ENCODE measurements at places on chromosomes 11 and 22.

- no peak for DNase-seq
Measured at GRCh38 chr11:84720706-84721402, 906.3 kb downstream of the DLG2 start.

DNA sequence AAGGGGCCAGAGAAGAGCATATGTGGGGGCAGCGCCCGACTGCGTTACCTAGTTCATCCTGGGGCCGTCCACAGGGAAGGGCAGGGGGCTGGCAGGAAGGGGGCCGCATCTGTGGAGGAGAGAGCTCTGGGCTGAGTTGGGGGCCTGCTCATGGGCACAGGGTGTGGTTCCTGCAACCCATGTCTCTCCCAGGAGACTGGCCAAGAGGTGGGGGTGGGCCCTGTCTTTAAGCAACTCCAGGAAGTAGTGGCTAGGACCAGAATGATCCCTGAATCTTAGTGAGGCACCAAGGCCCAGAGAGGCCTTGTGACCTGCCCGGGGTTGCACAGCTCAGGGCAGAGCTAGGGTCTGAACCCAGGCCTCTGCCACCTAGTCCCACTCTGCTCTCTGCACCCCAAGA, 21.9 kb downstream of the CSNK1E start:
- no peak for DNase-seq

- no peak for DNase-seq
Measured at GRCh38 chr11:70544774-70545609, 146.7 kb downstream of the CTTN start.

DNA sequence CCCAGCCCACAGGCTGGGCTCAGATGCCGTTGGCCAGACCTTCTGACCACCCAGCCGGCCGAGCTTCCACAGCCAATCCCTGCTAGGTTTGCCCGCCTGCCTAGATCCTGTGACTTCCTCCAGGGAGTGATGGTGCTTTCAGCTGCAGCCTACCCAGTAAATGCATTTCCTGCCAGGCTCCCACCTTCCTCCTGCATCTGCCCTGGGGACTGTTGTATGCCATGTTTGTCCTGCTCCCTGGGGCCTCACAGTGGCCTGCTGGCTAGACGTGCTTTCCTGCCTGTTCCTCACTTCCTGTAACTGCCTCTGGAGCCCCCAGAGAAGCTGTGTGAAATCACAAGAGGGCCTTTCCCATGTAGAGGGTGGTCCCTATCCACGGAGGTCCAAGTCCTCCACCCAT, 86.2 kb downstream of the GALNT18 start:
- no peak for DNase-seq

DNA sequence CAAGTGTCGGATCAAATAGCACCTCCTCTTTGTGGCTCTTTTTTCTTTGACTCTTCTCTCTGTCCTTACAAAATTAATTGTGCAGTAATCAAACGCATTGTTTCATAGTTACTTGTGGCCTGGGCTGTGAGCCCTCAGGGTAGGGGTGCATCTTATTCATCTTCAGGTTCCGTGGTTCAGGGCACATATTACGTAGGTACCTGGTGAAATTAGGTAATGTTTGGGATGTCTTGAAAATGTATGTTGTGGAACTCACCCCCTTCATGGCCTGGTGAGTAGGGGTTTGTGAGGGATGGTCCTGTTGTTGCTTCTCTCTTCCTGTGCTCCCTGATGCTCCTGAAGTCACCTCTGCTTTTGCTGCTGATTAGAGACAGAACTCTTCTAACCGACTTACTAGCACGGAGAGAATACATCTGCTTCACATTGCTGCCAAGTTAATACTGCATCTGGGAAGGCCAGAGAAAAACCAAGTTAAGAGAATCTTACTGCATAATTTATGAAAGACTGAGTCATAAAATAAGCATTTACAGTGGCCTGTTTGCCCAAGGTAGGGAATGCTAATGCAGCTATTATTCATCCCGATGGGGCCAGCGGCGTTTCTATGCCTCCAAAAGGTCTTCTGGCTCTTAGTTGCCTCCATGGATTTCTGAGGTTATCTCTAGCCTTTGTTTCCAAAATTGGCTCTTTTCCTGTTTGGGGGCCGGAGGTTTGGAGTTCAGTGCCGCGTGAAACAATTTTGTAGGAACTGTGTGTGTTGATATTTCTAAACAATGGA, 66.9 kb downstream of the TBC1D22A start:
- no peak for DNase-seq

GRCh38 chr22:23145878-23146470, 697 bp downstream of the RAB36 start:
- no peak for DNase-seq

DNA sequence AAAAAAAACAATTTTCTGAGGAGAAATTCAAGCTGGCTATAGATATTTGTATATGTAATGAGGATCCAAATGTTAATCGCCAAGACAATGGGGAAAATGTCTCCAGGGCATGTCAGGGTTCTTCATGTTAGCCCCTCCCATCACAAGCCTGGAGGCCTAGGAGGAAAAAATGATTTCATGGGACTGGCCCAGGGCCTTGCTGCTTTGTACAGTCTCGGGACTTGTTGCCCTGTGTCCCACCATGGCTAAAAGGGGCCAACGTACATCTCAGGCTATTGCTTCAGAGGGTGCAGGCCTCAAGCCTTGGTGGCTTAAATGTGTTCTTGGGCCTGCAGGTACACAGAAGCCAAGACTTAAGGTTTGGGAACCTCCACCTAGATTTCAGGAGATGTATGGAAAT, 62.1 kb upstream of the SLC5A12 start:
- no peak for DNase-seq

GRCh38 chr11:92692826-92693546, 276.5 kb upstream of the MTNR1B start:
- DNase-seq: no peak

- DNase-seq: no peak
Measured at GRCh38 chr11:76044750-76045320, 161.5 kb downstream of the WNT11 start.

- DNase-seq: no peak
Measured at GRCh38 chr22:24688256-24688655, 85.3 kb downstream of the GGT1 start.

DNA sequence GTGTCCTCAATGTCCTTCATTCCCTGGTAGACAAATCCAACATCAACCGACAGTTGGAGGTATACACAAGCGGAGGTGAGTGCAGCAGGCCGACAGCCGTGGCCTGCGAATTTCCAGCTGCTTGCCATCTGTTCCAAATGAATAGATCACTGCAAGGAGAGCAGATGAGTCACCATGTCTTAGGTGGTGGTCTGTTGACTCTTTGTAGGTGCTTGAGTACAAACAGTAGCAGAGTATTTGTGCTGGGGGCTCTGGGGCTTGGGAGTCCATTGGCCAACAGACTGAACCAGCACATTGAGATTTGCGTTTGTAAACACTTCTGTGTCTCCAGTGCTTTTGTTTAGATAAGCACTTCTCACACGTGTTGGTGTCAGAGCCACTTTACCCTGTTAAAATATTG, 21.1 kb downstream of the EIF3L start:
- no peak for DNase-seq

- no peak for DNase-seq
Measured at GRCh38 chr11:75344761-75345454, 6.6 kb downstream of the ARRB1 start.

- no peak for DNase-seq
Measured at GRCh38 chr22:42926768-42927167, 69.7 kb upstream of the ARFGAP3 start.

- DNase-seq: no peak
Measured at GRCh38 chr22:26767351-26768155, 110.2 kb downstream of the MIAT start.
